Right ventricle myocardium inferior (tissue), 1 donor: ENCODE measurements at places on chromosomes 7 and 10. TPM values are rescaled to one million over a fixed set of nuclear protein-coding genes. Genes with fewer than 3 reads are reported as not detected.

CRCP gene
- total RNA-seq = 23.6 TPM

CAMK2B gene
- total RNA-seq = 95.4 TPM

ZP3 gene
- 0.46 TPM for total RNA-seq

DNA sequence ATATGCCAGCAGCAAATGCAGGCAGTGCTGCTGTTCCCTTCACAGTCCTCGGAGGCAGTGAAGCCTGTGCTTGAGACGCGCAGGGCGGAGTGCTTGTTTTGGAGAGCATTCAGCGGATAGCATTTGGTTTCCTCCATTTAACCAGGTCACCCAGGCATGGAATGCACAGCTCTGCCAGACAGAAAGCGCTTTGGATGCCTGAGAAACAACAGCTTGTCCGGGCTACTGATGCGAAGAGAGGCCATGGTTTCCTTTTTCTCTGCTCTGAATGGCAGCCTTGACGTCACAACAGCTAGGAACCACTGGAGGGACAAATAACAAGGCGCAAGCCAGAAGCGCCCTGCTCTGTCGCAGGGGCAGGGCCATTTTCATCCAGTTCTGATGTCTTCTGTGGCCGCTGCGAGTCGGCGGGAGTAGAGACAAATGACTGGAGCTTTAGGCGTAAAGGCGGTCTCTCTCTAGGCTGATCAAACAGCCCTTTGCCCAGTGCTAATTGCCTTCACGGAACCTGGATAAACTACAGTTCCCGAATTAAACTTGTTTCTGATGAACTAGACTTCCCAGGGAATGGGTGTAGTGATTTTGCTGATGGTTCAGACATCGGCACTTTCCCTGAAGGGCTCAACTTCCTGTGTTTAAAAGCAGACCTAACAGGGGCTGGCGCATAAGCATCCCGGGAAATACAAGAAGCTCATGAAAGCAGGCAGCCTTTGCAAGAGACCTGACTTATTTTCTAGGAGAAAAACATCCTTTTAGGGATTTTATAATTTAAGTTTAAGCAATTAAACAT, 187.6 kb upstream of the KLF14 start:
- DNase-seq = peak; percentile 76

DNA sequence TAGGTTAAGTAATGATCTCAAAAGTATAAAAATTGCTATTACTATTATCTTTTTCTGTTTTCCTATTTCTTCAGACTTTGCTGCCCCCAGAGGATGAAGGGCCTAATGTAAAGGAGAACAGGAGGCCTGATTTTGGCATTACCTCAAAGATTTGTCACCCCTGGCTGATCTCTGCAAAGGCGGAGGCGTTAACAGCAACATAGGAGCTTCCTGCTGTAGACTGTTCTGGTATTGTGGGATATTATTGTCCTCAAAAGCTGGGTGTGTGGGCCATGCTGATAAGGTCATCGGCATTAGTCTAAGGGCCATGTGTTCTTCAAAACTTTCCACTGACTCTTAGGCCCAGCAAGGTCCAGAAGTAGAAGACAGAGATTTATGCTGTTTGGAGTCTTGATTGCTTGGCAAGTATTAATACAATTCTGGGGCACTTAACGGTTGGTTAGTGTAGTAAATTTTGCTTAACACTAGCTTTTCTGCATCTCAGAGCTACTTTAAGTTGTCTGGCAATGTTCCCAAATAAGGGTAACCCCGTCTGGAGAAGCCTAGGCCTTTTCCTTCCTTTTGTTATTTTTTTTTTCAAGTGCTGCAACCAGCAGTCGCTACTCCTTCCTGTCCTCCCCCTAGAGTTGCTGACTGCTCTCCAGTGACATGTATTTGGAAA, 14.0 kb upstream of the ENTPD1 start:
- DNase-seq = no peak

GRCh38 chr10:17701301-17701700, 50.7 kb upstream of the TMEM236 start:
- no peak for DNase-seq

GRCh38 chr7:88115816-88116215, 104.0 kb downstream of the SRI start:
- no peak for DNase-seq

GRCh38 chr10:101843032-101844021, at the start of gene KCNIP2:
Gene KCNIP2, minus strand, starts transcription at chr10:101843800. Its CDS starts 232 bp downstream, at chr10:101843568.
- DNase-seq = peak; percentile 74

- DNase-seq = no peak
These were observed 146.2 kb upstream of the ASAH2 start for GRCh38 chr10:50397312-50398140.

DNA sequence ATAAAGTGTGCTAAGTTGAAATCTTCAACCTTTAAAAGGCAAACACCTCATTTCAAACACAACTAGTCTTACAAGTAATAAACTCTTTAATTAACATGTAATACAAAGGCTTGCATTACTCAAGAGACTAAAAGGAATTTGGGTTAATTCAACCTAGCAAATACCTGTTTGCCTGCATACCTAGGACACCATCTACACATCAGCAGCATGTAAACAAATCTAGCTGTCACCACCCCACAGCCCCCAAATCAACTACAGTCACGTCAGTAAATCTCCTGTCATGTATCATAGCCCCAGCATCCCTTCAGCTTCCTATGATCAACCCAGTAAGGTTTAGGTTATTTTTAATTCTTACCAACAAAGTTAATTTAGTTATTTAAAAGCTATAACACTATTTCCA, 33.5 kb downstream of the ZNF800 start:
- DNase-seq = no peak

- DNase-seq = no peak
These were observed 904.9 kb downstream of the IPMK start for GRCh38 chr10:57362811-57363210.
